Stimulated activated CD8-positive, alpha-beta memory T cell treated with anti-CD3 and anti-CD28 coated beads, Interleukin-7, amount 100 ng/mL, for 48 hours (primary cell): ENCODE measurements at places on chromosomes 6 and 20.

GRCh38 chr6:14520029-14520428 lies 402.5 kb downstream of the CD83 start:
- no peak for DNase-seq

DNA sequence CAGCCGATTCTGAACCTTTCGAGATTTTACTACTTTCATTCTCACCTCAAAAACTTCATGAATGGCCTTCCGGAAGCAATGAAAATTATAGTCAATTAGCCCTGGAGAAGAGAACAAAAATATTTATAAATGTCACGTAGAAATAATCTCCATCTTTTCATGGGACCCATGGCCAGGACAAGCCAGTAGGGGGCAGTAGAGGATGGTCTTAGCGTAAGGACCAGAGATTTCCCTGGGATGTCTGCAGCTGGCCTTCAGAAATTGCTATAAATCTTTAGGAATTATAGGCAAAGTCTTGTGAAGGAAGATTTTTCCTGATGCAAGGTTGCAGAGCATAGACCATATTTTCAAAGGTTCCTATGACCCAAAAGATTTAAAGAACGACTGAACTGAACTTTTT lies 15.6 kb upstream of the UBE2J1 start:
- DNase-seq, result no peak

DNA sequence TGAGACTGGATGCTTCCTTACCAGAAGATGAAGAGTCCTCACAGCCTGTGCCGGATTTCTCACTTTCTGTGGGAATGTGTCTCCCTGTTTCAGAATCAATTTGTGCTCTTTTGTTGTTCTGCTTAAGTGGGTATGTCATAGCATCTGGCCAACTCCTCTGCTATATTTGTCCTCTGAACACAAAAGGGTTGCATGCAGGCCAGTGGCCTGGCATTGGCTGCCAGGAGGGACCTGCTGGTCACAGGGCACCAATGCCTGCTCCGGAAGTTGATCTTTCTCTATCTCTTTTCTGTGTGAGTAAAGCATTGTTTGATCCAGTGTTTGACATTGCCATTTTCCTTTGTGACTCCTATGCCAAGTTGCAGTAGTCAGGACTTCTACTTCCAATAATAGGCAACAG lies 47.8 kb downstream of the JARID2 start:
- DNase-seq, result no peak

DNA sequence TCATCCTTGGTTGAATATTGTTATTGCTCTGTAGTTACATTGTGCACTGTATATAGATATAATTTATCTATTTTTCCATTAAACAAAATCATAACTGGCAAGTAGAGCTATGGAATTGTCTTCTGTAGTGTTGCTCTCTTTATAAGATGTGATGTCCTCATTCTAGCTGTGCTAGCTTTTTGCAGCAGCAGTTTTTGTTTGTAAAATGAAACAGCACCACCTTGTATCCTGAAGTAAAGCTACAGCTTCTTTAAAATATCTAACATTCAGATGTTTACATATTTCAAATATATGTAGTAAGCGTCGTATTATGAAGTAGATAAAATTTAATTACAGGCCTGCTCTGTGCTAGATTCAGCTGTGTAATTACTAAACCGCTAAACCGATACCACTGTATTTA lies 328.8 kb upstream of the MANEA start:
- no peak for DNase-seq

- DNase-seq, result no peak
Observed at GRCh38 chr6:26355366-26355765, 9.6 kb upstream of the BTN3A2 start.
